ENCODE measurements at places on chromosomes 1 and 21.

- DNase-seq = no peak
Measured at GRCh38 chr1:25837262-25837875, 17.6 kb downstream of the MTFR1L start.

- no peak for DNase-seq
Measured at GRCh38 chr21:25925064-25925800, 190.5 kb downstream of the GABPA start.

DNA sequence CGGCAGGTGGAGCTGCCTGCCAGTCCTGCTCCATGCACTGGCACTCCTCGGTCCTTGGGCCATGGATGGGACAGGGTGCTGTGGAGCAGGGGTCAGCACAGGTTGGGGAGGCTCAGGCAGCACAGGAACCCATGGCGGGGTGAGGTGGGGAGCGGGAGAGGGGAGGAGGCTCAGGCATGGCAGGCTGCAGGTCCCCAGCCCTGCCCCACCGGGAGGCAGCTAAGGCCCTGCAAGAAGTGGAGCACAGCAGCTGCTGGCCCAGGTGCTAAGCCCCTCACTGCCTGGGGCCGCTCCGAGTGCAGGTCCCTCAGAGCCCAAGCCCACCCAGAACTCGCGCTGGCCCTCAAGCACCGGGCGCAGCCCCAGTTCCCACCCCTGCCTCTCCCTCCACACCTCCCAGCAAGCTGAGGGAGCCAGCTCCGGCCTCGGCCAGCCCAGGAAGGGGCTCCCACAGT lies 691 bp upstream of the GBP5 start:
- DNase-seq = no peak

- DNase-seq = no peak
Measured at GRCh38 chr1:237509748-237510147, 381.0 kb downstream of the ZP4 start.

DNA sequence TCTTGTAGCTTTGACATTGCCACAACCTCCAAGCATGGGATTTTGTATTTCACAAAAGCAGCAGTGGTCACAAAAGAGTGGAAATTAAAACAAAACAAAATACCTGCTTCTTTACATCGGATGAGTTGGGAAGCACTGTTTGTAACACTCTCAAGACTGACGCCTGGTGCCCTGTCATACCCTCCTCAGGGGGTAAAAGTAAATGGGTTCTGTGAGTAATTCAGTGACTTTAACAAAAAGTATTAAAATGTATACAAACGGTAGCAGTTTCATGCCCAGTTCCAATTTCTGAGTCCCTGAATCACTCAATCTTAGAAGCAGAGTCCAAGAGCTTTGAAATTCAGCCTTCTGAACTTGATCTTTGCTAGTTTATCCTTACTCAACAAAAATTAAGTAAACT lies 152.5 kb downstream of the TIAM1 start:
- DNase-seq = no peak

DNA sequence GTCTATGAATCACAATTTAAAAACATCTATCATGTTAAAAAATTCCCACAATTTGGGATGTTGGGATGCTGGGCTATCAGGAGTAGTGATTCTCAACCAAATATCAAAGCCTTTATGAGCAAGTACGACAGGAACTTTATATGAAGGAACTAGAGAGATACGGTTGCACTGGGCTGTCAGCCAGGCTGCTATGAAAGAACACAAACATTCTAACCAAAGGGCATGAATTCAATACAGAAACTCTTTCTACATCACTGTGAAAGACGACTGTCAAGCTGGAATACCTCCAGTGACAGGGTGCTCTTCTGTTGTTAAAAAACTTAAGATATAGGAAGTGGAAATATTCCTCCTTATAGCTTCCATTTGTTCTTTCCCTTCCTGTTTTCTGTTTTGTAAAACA lies 9.8 kb downstream of the CACNA1E start:
- no peak for DNase-seq

- DNase-seq = no peak
Measured at GRCh38 chr1:151147132-151147503, 687 bp upstream of the SEMA6C start.

All from central memory CD4-positive, alpha-beta T cell (primary cell).